ENCODE measurements at places on chromosomes 4 and X. TPM values are rescaled to one million over a fixed set of nuclear protein-coding genes. Genes with fewer than 3 reads are reported as not detected.

Gene UFSP2
- 14.5 TPM for total RNA-seq

Gene TGIF2LX
- total RNA-seq, result not detected

Gene CT45A8
- total RNA-seq, result not detected

Gene MAGEA11
- total RNA-seq, result not detected

Gene GLOD5
- not detected for total RNA-seq

Gene PPP2R2C
- not detected for total RNA-seq

Gene TRO
- total RNA-seq, result 2.0 TPM

Gene S100G
- not detected for total RNA-seq

Gene ELMOD2
- total RNA-seq, result 12.3 TPM

Gene GLRA2
- total RNA-seq, result not detected

Gene MSX1
- not detected for total RNA-seq

Gene SPANXA1
- total RNA-seq, result not detected

Gene HMGB3
- 4.0 TPM for total RNA-seq

Gene PLXNA3
- total RNA-seq, result 38.1 TPM

Gene ADAM29
- total RNA-seq, result not detected

Gene ERCC6L
- 0.08 TPM for total RNA-seq

Gene MAGEA1
- not detected for total RNA-seq

Gene TRAM1L1
- not detected for total RNA-seq

Gene SNX12
- 22.4 TPM for total RNA-seq

Gene TBC1D25
- 26.7 TPM for total RNA-seq

Gene GPAT3
- total RNA-seq, result 2.9 TPM

Gene GAGE12J
- not detected for total RNA-seq

Gene SMR3A
- not detected for total RNA-seq

Gene L1CAM
- total RNA-seq, result 0.89 TPM

Gene CYP4V2
- total RNA-seq, result 12.8 TPM

Gene TCP11X2
- total RNA-seq, result not detected

Gene MBNL3
- 19.0 TPM for total RNA-seq

Gene EVC2
- 1.1 TPM for total RNA-seq

Gene SPACA5
- not detected for total RNA-seq

Gene GPR78
- not detected for total RNA-seq

Gene TEX13B
- not detected for total RNA-seq

Gene DMRTC1
- total RNA-seq, result 0.50 TPM

Gene NAP1L3
- total RNA-seq, result 7.7 TPM

Gene PDE6B
- total RNA-seq, result 11.4 TPM

Gene ZNF711
- total RNA-seq, result 3.8 TPM

Gene ATP2B3
- total RNA-seq, result not detected

Gene HTRA3
- total RNA-seq, result not detected

Gene SPP1
- not detected for total RNA-seq

Gene PCDH19
- total RNA-seq, result not detected

Gene FAM149A
- 1.1 TPM for total RNA-seq

Data from CD4-positive, alpha-beta T cell (primary cell).